Activated CD4-positive, alpha-beta memory T cell treated with anti-CD3 and anti-CD28 coated beads, Interleukin-2, amount 10 ng/mL, durations not matched to agents 7 days and 5 days (primary cell): ENCODE measurements at places on chromosomes 6 and 20.
A peak's percentile ranks its signal among the peaks of the same experiment; 100 is the strongest.

DNA sequence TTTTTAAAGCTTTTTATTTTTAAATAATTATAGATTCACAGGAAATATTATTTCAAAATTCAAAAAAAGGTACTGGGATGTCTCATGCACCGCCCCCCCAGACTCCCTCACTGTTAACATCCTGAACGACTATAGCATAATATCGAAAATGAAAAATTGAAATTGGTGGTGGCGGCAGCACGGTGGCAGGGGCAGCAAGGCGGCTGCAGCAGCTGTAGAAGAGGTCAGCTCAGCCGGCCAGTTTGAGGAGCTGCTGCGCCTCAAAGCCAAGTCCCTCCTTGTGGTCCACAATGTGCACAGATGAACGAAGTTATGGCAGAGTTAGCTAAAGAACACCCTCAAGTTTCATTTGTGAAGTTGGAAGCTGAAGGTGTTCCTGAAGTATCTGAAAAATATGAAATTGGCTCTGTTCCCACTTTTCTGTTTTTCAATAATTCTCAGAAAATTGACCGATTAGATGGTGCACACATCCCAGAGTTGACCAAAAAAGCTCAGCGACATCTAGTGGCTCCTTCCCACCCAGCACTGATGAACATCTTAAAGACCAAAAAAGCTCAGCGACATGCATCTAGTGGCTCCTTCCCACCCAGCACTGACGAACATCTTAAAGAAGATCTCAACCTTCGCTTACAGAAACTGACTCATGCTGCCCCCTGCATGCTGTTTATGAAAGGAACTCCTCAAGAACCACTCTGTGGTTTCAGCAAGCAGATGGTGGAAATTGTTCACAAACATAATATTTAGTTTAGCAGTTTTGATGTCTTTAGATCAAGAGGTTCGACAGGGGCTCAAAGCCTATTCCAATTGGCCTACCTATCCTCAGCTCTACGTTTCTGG, 100.8 kb downstream of the FAM217A start:
- peak; percentile 52 for DNase-seq

DNA sequence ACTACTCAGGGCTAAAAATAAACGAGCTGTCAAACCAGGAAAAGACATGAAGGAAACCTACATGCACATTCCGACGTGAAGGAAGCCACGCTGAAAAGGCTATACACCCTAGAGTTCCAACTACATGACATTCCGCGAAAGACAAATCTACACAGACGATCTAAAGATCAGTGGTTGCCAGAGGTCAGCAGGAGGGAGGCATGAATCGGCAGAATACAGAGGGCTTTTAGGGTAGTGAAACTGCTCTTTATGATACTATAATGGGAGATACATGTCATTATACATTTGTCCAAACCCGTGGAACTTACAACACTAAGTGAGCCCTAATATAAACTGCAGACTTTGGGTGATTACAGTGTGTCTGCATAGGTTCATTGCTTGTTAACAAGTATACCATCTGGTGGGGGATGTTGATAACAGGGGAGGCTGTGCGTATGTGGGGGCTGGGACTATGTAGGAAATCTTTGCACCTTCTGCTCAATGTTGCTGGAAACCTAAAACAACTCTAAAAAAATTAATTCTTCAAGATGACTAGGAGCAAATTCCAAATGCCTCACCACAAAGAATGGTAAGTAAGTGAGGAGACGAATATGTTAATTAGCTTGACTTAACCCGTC, 132.2 kb upstream of the CDH4 start:
- DNase-seq = no peak

GRCh38 chr6:120431841-120432240, 902.4 kb downstream of the TBC1D32 start:
- DNase-seq = no peak

DNA sequence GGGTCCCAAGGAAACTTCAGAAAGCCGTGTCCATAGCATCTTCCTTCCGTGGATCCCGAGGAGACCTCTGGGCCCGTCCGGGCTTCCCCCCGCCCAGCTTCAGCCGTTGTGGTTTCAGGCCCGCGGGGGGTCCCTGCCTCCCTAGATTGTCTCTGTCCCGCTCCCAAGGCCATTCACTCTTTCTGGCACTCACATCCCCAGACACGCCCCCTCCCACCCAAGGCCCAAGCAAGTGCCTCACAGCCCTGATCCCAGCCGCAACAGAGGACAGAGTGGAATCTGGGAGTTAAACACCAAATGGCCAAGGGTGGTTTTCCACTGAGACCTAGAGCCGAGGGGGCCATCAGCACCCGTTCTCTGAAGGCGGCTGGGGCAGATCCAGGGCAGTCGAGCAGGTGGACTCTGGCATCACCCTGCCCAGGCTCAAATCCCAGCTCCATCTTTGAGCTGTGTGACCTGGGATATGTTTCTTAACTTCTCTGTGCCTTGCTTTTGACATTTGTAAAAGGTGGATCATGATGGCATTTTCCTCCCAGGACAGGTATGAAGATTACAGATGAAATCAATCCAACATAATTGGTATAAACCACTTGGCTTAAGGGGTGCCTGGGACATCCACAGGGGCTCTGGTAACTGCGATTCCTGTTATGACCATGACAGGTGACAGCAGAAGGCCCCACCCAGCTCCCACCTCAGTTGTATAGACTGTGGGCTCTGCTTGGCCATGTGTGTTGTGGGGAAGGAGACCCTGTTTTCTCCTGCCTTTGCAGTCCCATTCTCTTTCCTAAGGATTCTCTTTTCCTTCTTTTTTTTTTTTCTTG, 48.1 kb downstream of the CTCFL start:
- no peak for DNase-seq

DNA sequence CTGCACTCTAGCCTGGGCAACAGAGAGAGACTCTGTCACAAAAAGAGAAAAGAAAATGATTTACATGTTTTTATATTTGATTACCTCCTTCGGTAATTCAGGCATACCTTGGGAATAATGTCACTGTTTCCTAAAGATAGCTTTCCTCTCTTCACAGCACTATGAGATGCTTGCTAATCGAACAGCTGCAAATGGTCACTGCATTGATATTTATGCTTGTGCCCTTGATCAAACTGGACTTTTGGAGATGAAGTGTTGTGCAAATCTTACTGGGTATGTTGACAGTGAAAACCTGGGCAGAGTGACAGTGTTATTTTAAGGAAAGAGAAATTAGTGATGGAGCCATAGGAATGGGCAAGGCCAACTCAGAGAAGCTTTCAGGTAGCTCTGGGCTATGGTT, 19.6 kb downstream of the SEC23B start:
- DNase-seq = no peak

GRCh38 chr20:32534661-32535240, 50.4 kb downstream of the NOL4L start:
- DNase-seq = peak; percentile 65

- DNase-seq = no peak
These were observed 514 bp downstream of the ACOT13 start for GRCh38 chr6:24667378-24667803.

- no peak for DNase-seq
These were observed 616.1 kb downstream of the CD109 start for GRCh38 chr6:74312081-74312480.

DNA sequence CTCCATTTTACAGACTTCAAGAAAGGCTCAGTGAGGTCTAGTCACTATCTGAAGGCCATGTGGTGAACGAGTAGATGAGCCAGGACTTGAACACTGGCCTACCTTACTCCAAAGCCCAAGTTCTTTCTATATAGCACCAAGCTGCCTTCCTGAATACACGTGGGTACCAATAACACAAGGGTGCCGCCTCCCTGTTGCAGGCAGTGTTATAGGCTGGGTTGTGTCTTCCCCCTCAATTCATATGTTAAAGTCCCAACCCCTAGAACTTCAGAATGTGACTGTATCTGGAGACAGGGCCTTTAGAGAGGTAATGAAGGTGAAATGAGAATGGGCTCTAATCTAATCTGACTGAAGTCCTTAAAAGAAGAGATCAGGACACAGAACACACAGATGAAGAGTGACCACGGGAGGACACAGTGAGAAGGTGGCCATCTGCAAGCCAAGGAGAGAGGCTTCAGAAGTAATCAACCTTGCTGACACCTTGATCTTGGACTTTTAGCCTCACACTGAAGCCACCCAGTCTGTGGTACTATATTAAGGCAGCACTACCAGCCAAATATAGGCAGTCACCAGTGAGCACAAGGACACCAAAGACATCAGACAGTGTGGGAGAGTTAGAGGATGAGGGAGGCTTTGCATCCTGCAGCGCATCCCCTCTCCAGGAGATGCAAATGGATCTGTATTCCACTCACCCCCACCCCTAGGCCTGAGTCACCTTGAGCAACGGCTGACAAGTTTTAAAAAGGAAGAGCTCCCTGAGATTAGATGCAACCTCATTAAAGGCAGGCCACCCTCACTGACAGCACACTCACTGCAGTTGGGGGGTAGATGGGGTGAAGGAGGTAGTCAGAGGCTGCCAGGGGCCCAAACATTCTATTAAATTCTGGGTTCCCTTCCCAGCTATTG, 40.9 kb upstream of the LYRM2 start:
- DNase-seq = no peak

DNA sequence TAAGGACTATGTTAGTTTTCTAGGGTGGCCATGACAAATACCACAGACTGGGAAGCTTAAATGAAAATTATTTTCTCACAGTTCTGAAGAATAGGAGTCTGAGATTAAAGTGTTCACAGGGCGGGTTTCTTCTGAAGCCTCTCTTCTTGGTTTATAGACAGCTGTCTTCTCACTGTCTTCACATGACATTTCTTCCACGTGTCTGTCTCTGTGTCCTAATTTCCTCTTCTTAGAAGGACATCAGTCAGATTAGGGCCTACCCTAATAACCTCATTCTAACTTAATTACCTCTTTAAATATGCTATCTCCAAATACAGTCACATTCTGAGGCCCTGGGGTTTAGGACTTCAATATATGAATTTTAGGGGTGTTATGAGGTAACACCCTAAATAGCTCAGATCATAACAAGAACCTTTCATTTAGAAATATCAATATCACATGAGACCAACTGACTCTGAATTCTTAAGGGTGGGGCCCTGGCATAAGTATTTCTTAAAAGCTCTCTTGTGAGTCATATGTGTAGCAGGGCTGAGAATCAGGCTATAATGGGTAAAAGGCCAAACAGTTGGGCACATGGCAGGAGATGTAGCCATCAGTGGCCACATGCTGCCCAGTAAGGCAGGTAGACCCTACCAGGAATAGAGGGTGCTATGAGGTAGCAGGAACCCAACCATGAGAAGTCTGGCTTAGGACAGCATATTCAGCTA, 62.0 kb upstream of the TENT5A start:
- DNase-seq = no peak
